ENCODE measurements at places on chromosomes 1 and 21. TPM values are rescaled to one million over a fixed set of nuclear protein-coding genes. Genes with fewer than 3 reads are reported as not detected.

DNA sequence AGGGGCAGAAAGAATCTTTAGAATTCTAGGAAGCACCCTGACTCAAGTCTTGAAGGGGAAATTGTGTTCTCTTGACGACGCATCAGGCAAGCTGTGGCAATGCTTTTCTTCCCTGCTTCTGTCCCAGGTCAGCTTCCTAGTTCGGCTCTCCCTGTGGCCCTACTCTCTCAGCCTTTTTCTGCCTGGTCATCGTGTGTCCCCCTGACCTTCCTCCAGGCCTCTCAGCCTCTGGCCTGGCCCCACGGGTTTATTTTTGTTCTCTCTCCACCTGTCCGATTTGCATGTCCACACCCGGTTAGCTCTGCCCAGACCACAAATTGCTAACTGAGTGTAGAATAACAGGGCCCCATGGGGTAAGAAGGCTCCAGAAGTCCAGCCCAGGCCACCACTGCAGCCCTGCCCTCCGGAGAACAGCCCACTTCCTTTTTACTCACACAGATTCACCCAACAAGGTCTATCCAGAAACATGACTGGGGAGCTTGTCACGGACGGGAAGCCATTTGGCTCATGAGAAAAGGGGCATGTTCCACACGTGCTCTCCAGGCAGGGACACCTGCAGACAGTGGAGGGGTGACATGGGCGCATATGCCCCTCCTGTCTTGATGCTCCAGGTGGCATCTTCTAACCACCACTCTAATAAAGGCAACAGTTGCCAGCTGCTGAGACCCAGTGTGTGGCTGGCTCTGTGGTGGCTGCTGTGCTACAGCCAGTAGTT lies 9.8 kb downstream of the KCNN3 start:
- DNase-seq: no peak

GRCh38 chr1:13675151-13675651 lies 24.8 kb upstream of the PRDM2 start:
- no peak for DNase-seq

GRCh38 chr1:112255080-112255479 lies 140.9 kb upstream of the CTTNBP2NL start:
- no peak for DNase-seq

DNA sequence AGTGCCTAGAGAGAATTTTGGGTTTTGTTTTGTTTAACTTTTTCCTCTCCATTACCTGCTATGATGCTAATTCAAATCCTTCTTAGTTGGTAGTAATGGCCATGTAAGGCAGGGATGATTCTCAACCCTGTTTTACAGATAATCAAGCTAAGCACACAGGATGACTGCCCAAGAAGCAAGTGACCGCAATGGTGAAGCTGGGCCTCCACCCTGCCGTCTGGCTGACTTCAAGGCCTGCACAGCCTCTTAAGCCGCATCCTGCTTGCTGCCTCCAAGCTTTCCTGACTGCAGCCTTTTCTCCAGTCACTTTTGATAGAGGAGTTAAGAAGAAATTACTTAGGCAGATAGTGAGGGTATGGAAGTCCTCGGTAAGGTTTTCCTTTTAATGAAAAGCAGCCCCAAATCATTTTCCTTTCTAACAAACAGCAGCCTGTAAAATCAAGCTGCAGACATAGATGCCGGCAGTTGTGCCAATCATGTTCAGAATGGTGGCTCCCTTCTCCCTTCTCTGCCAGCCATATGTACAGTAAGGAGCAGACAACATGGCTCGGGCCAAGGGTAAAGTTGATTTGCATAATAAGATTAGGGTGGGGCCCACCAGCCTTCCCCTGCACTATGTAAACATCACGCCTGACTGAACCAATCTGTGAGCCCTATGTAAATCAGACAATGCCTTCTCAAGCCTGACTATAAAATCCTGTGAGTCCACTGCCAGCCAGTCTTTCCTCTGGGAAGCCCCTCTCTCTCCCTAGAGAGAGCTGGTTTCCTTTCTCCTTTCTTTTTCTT lies 8.8 kb upstream of the CTBS start:
- DNase-seq: peak; percentile 71

GRCh38 chr1:22920026-22920733 lies 52.5 kb downstream of the LACTBL1 start:
- no peak for DNase-seq

GRCh38 chr21:39613041-39613934 lies 548 bp downstream of the B3GALT5 start:
- DNase-seq: no peak

GRCh38 chr1:224435318-224435763 lies 744 bp upstream of the WDR26 start:
- DNase-seq: peak; percentile 27

GRCh38 chr1:196733091-196733970 lies 41.3 kb upstream of the CFHR3 start:
- no peak for DNase-seq

- peak; percentile 41 for DNase-seq
Measured at GRCh38 chr1:111140680-111140967, 601 bp downstream of the CEPT1 start.

DNA sequence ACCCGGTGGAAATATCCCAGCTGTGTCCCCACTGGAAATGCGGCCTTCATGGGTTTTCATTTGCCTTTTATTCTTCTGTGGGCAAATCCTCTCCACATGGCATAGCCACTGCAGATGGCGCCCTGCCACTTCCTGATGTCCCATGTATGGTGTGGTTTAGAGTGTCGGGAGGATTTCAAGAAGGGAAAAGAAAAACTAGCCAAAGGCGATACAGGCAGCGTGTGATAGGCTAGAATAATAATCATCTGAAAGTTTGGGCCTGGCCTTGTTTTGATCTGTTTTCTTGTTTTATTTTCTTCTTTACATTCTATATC lies 123.6 kb downstream of the PEX14 start:
- no peak for DNase-seq

GRCh38 chr1:9126511-9126910 lies 2.4 kb downstream of the GPR157 start:
- no peak for DNase-seq

DNA sequence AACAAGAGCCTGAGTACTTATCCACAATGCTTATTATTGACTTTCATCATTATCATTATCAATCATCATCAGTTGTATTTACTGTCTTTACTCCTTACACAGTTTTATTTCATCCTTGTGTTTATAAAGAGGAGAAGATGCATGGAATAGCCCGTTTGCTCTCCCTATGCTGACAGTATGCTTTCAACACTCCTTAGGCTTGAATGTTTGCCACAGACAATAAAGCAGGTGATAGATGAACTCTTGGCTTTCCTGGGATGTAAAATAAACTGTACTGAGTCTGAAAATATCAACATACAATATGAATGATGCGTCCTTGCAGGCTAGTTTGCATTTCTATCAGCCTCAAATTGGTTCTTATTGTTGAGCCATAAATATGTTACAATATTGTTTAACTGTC lies 891.8 kb upstream of the NCAM2 start:
- DNase-seq: no peak

GRCh38 chr1:13860031-13860430 lies 160.0 kb downstream of the PRDM2 start:
- DNase-seq: no peak

DNA sequence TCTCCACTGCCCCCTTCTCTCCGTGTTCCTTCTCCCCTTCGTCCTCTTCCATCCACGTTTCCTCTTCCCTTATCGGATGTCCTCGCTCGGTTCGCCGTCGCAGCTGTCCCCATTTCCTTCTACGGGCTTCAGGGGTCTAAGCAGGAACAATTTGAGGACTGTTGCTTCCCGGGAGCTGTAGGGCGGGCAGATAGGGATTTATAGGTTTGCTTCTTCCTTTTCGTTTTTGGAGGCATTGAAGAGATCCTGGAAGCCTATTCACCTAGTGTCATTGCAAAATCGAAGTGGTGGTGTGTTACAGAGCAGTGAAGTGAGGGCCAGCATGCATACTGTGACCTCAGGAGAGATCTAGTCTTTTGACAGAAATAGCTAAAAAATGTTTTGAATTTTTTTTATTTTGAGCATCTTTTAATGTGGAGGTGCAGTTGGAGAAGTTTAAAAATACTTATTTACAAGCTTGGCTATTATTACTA lies 897 bp downstream of the ZYG11B start:
- no peak for DNase-seq

- no peak for DNase-seq
Measured at GRCh38 chr1:39683591-39684312, 7.5 kb downstream of the HPCAL4 start.

GRCh38 chr1:222023025-222023424 lies 281.1 kb upstream of the DUSP10 start:
- no peak for DNase-seq

- DNase-seq: no peak
Measured at GRCh38 chr1:65289449-65289848, 19.9 kb upstream of the DNAJC6 start.

DNA sequence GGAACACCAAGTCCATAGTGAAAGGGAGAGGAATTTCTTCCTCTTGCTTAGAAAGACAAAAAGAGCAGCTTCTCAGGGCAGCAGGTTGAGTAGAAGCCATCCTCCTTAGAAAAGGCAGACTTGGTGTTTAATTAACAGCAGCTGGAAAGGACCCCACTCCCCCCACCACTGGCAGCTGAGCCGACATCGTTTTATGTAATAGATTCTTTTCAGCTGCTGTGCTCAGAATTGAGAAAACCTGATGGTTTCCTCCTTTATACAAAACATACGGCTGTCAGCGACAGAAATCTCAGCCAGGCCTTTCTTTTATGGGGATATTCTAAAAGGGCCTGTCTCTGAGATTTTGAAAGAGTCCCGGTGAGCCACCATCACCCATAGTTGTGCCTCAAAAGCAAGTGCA lies 49.9 kb downstream of the MAN1C1 start:
- DNase-seq: no peak

DNA sequence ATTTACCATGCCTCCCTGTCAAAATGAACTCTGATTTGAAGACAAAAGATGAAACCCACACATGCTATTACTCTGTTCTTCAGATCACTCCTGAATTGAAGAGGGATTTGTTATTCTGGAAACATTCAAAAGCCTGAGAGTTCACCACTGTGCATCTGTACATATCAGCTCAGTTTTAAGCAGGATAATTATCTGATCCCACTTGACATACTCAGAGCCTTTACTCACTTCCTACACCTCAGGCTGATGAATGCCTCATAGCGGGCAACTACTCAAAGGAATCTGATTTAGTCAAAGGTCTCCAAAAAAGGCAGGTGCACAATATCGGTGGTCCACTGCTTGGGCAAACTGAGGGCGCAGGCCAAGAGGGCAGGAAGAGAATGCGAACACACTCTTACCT lies 47.5 kb upstream of the LPAR3 start:
- DNase-seq: no peak

GRCh38 chr1:88700425-88701013 lies 16.4 kb downstream of the PKN2 start:
- no peak for DNase-seq

GRCh38 chr1:41800311-41800829 lies 118.4 kb downstream of the HIVEP3 start:
- no peak for DNase-seq

GRCh38 chr21:15764878-15765277 lies 35.1 kb downstream of the USP25 start:
- no peak for DNase-seq

- DNase-seq: peak; percentile 91
Measured at GRCh38 chr1:94093996-94094395, 27.0 kb downstream of the ABCA4 start.

GRCh38 chr1:207020709-207021107 lies 11.8 kb downstream of the C1orf116 start:
- no peak for DNase-seq

GRCh38 chr1:151644001-151644400 lies 32.2 kb downstream of the SNX27 start:
- no peak for DNase-seq

DNA sequence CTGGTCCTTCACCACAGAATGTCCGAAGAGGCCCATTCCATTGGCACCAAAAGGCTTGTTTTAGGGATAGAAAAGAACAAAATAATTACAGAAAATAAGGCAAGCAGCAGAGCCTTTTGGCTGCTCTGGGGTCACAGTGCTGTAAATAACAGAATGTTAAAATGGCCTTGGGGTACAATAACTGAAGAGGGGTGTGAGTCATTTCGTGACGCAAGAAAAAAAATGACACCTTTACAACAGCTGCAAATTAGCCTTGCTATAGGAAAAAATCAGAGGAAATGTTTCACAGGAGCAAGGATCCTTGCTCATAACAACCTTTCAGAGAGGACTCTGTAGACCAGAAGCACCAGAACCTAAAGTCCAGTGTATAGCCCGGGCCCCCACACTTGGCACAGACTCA lies 483.4 kb downstream of the OMA1 start:
- DNase-seq: peak; percentile 43

GRCh38 chr1:215606564-215607168 lies 39.6 kb downstream of the KCTD3 start:
- DNase-seq: peak; percentile 43

- no peak for DNase-seq
Measured at GRCh38 chr1:226661965-226662364, 77.1 kb downstream of the ITPKB start.

GRCh38 chr1:240652961-240653409 lies 41.0 kb upstream of the GREM2 start:
- no peak for DNase-seq

Gene C1orf232
- not detected for total RNA-seq

Gene PPFIA4
- total RNA-seq: 12.4 TPM

Gene EPHB2
- total RNA-seq: 136 TPM

Gene UQCRHL
- total RNA-seq: 1.5 TPM

Gene RCAN3
- 20.2 TPM for total RNA-seq

Gene PCP4L1
- not detected for total RNA-seq

Gene CCDC24
- total RNA-seq: 6.3 TPM

Gene FCMR
- 0.05 TPM for total RNA-seq

Measured in renal cortical epithelial cell (primary cell).